Adrenal gland (tissue), 19 donors: ENCODE measurements at places on chromosomes 2 and 18.
A peak's percentile ranks its signal among the peaks of the same experiment; 100 is the strongest.

GRCh38 chr2:192146069-192147015 is 48.4 kb downstream of the TMEFF2 start:
- H3K4me1 ChIP-seq: no peaks in the 10 kb centered on the region
- H3K4me3 ChIP-seq: no peak overlapping the region
- H3K27ac ChIP-seq: no peak overlapping the region
- H3K27me3 ChIP-seq: no peaks in the 10 kb centered on the region

GRCh38 chr2:121633463-121633862 is 15.8 kb downstream of the CLASP1 start:
- DNase-seq: no peak
- H3K27ac ChIP-seq: peak overlapping the region; percentile 7
- H3K27me3 ChIP-seq: no peaks in the 10 kb centered on the region
- no peak overlapping the region for H3K4me3 ChIP-seq
- H3K36me3 ChIP-seq: no peaks in the 10 kb centered on the region
- peaks cover 3% of the 10 kb centered on the region for H3K4me1 ChIP-seq

- no peaks in the 10 kb centered on the region for H3K36me3 ChIP-seq
- no peaks in the 10 kb centered on the region for H3K4me1 ChIP-seq
- no peak for DNase-seq
- no peak overlapping the region for H3K4me3 ChIP-seq
Measured at GRCh38 chr2:209600341-209601171, 171.1 kb upstream of the UNC80 start.

DNA sequence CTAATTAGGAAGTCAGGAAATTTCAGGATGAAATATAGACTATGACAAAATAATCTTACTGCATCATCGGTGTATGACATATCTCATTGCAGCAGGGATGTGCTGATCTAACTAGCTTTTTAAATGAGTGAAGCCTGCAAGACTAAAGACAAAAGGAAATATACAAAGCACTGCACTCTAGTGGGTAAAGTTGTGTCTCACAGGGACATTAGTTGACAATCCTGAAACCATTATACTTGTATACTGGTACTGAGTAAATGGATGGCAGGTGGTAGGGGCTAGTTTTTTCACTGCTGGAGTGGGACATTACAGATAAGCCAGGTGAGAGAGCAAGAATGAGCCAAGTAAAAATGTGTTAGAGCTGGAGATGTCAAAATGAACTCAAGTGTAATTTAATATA is 317.5 kb upstream of the RAB6C start:
- DNase-seq: no peak
- no peak overlapping the region for H3K27ac ChIP-seq
- no peak overlapping the region for H3K4me3 ChIP-seq
- no peaks in the 10 kb centered on the region for H3K4me1 ChIP-seq
- H3K27me3 ChIP-seq: no peaks in the 10 kb centered on the region

DNA sequence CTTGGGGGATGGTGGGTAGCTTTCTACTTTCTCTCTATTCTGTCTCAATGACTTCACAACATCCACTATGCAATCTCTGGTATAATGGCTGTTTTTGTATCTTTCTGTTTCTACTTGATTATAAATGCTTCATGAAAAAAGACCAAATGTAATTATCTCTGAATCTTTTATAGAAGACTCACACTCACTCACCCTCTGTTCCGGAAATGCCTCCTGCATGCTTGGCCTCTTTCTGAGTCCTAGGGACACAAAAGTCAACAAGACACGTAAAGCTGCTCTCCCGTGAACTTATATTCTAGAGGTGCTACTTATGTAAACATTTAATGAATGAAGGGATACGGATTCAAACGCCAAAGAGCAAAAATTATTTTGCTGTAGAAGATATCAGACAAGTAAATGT is 502.2 kb upstream of the SOX11 start:
- DNase-seq: no peak
- no peaks in the 10 kb centered on the region for H3K27me3 ChIP-seq
- no peaks in the 10 kb centered on the region for H3K36me3 ChIP-seq
- no peak overlapping the region for H3K27ac ChIP-seq
- H3K4me1 ChIP-seq: no peaks in the 10 kb centered on the region

DNA sequence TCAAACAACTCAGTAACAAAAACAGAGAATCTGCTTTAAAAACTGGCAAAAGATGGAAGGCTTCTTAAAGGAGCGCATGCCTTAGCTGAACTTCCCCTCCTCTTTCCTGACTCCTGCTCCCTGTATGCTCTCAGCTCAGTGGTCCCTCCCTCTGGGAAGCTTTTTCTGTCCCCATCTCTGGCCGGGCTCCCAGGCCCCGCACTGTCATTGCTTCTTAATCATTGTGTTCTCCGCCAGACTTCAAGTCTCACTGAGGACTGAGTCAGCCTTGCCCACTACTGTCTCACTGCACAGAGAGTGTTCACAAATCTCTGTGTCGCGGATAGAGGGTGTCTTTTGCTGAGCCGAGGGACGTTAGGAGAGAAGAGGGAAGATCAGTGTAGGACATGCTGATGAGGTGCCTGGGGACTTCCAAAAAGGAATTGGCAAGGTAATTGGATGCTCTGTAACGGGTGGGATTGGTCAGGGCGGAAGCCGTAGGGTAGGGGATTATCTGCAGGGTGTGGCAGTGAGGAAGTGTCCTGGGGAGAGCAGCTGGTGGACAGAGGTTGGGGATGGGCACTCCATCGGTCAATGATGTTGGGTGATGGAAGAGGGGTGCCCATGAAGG is 16.2 kb downstream of the TOGARAM2 start:
- H3K4me1 ChIP-seq: no peaks in the 10 kb centered on the region
- DNase-seq: peak; percentile 48
- no peaks in the 10 kb centered on the region for H3K36me3 ChIP-seq

GRCh38 chr2:183474912-183475695 is 350.9 kb downstream of the NUP35 start:
- no peaks in the 10 kb centered on the region for H3K36me3 ChIP-seq
- no peaks in the 10 kb centered on the region for H3K4me1 ChIP-seq
- H3K4me3 ChIP-seq: no peak overlapping the region
- H3K27ac ChIP-seq: no peak overlapping the region

DNA sequence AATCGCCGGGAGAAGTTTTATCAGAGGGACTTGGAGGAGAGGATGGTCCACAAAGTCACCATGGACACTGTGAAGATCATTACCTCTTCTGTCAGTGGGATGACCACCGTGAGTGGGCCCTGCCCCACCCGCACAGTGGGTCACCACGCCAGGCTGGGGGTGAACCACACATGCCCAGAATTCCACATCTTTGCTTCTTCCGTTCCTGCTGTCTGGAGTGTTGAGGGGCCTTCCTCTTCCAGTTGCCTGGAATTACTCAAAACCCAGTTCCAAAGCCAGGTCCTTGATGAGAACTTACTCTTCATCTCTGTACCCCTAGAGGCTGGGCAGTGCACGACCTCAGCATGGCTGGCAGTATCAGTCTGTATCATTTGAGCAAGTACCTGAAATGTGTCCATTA is 22.1 kb downstream of the MROH2A start:
- no peak overlapping the region for H3K4me3 ChIP-seq
- no peaks in the 10 kb centered on the region for H3K4me1 ChIP-seq
- no peak overlapping the region for H3K27ac ChIP-seq
